Activated CD8-positive, alpha-beta memory T cell treated with anti-CD3 and anti-CD28 coated beads for 1 hour (primary cell): ENCODE measurements at places on chromosomes 12 and 14.

DNA sequence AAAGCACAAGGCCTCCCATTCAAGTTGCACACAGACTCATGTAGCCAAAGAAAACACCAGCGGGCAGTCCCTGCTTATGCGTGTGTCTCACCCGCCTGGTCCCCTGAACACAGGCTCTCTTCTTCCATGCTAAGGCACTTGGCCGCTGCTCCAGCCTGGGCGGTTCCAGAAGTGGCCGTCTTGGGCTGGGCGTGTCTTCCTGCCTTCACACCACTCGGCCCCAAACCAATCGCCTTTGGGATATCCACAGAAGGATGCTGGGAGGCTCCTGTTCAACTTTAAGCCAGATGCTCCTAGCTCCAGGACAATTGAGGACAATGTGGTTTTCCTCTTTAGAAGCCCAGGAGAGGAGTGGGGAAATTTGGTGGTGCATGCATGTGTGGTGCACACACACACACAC is 2.2 kb downstream of the SCARB1 start:
- DNase-seq, result no peak

- DNase-seq, result no peak
Observed at GRCh38 chr12:94766397-94766796, 116.0 kb upstream of the TMCC3 start.

DNA sequence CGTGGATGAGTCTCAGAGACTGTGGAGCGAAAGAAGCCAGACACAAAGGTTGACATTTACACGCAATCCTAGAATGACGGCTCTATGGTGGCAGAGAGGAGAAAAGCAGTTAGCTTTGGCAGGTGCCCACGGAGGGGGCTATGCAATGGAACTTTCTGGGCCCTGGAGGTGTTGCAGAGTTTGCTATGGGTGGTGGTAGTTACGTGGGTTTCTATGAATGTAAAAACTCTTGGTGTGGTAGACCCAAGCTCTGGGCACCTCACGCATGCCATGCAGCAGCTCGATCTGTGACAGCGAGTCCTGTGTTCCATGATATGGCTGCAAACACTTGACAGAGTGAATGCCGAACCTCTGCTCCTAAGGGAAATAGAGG is 5.0 kb upstream of the INF2 start:
- DNase-seq, result no peak

DNA sequence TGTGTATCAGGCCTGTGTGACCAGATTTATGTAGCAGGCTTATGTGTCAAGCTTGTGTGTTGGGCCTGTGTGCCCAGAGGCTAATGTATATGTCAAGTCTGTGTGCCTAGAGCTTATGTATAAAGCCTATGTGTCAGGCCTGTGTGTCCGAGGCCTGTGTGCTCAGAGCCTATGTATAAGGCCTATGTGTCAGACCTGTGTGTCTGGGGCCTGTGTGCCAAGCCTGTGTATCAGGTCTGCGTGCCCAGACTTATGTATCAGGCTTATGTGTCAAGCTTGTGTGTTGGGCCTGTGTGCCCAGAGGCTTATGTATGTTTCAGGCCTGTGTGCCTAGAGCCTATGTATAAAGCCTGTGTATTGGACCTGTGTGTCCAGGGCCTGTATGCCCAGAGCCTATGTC is 249.3 kb upstream of the AVPR1A start:
- no peak for DNase-seq

GRCh38 chr12:111268738-111269572 is 99.9 kb downstream of the PHETA1 start:
- DNase-seq, result no peak

GRCh38 chr14:44778604-44779003 is 183.1 kb downstream of the KLHL28 start:
- DNase-seq, result no peak

DNA sequence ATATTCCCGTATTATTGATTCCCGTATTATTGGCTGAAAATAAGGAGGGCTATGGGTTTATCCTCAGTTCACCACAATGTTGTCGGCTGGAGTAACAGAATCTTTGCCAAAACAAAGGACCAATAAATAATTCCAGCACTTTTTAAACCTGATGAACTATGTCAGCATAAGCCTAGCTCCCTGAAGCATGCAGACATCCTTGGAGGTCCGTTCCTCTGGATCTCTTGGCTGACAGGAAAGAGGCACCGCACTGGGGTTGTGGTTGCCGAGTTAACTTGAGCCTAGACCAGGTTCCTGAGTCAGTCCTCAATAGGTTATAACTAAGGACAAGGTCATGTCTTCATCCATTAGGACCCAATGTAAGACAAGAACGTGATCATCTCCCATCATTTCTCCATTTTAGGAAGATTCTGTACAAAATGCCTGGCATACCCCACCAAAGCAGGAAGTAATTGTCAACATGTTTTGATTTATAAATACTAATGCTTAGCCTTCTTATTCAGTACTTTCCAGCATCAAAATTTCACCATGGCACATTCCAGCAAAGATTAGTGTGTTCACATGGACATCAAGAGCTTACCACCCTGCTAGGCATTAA is 36.6 kb downstream of the NID2 start:
- DNase-seq, result no peak

GRCh38 chr14:31060253-31060875 is 34.2 kb upstream of the STRN3 start:
- no peak for DNase-seq
